HFF-Myc (cell line): ENCODE measurements at places on chromosomes 3 and 15.

GRCh38 chr3:66405701-66406091 lies 95.1 kb downstream of the LRIG1 start:
- DNase-seq, result peak; percentile 59

DNA sequence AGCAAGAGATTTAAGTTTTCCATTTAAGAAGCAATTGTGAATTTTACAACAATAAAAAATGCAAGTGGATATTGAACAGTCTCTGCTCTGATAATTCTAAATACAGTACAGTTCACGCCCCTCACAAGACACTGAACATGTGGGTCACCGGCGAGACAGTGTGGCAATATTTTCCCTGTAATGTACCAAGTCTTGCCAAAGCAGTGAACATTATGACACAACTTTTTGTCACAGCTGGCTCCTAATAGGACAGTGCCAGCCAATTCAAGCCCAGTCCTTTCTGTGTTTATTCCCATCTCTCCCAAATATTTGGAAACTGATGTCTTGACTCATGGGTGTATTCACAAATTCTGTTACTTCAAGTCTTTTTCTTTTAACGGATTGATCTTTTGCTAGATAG lies 62.3 kb downstream of the PPARG start:
- DNase-seq, result no peak

GRCh38 chr3:14864131-14864530 lies 45.4 kb downstream of the FGD5 start:
- DNase-seq, result no peak

DNA sequence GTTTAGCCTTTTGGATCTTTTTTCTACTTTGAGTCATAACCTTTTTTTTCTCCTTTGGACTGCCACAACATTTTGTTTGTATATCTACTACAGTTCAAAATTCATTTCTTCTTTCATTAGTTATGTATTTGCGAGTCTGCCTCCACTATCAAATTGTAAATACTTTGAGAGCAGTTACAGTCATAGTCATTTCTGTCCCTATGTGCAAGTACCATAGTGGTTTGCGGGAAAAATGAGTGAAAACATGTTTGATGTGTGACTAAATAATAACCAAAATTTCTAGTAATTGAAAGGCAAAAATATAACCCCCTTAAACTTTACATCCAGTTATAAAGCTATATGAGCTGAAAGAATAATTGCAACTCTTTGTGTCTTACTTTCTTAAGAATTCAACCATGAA lies 45.8 kb upstream of the CCDC50 start:
- no peak for DNase-seq

- DNase-seq, result no peak
Observed at GRCh38 chr3:119944091-119944490, 150.2 kb downstream of the GSK3B start.

GRCh38 chr3:128074851-128075521 lies 22.7 kb downstream of the SEC61A1 start:
- no peak for DNase-seq

GRCh38 chr3:112865757-112866156 lies 19.1 kb upstream of the CD200R1L start:
- DNase-seq, result no peak

- no peak for DNase-seq
Observed at GRCh38 chr3:49255112-49255511, 21.9 kb downstream of the C3orf62 start.

GRCh38 chr3:89467898-89468363 lies 360.5 kb downstream of the EPHA3 start:
- no peak for DNase-seq

GRCh38 chr15:42603978-42604377 lies 28.6 kb downstream of the STARD9 start:
- no peak for DNase-seq

- no peak for DNase-seq
Observed at GRCh38 chr3:101240719-101241399, 79.5 kb downstream of the IMPG2 start.

DNA sequence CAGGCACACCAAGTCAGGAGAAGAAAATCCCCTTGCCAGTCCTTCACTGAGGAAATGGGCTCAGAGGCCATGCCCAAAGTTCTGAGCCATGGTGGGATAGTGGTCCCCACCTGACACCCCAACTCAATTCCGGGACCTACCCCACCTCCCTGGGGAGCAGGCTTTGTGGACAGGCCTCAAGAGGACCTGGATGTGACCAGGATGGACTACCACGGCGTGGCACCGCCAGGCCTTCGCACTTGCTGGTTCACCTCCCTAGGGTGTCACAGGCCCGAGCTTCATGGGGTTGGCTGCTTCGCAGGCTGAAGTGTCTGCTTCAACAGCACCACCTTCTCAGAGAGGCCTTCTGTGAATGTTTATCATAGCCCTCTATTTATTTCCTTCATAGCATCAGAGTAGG lies 31.7 kb downstream of the POC1A start:
- no peak for DNase-seq

- DNase-seq, result no peak
Observed at GRCh38 chr3:5390936-5391625, 203.6 kb downstream of the EDEM1 start.

- no peak for DNase-seq
Observed at GRCh38 chr15:38220606-38221273, 31.9 kb upstream of the SPRED1 start.

DNA sequence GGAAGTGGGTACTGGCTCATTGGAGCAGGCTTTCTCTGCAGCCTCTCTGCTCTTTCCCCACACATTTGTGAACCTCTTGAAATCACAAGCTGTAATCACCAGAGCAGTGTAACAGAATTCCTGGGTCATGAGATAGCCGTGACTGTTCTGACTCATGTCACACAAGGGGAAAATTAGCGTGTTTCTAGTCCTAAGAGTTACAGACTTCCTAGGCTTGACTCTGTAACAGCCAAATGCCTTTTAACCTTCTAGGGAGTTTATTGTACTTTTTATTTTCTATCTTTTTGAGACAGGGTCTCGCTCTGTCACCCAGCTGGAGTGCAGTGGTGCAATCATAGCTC lies 54.7 kb upstream of the TRAK1 start:
- peak; percentile 56 for DNase-seq

DNA sequence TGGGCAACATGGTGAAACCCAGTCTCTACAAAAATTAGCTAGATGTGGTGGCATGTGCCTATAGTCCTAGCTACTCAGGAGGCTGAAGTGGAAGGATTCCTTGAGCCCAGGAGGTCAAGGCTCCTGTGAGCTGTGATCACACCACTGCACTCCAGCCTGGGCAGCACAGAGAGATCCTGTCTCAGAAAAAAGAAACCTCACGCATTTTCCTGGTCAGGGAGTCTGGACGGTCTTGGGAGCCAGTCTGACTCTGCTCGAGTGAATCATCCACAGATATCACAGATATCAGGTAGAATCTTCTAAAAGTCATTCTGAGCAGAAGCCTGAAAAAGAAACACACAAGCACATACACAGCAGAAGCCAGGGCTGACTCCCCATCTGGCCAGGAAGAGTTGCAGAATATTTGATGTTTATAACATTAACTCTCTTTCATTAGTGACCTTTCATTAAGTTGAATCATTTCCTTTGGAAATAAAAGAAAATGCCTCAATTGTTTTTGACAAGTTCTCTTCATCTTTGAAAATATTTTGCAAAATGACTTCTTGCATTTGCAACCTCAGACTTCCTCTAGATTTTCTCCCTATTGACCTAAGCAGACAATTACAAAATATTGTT lies 56.5 kb upstream of the ABHD17C start:
- DNase-seq, result no peak

GRCh38 chr3:146577662-146578061 lies 27.5 kb downstream of the PLSCR5 start:
- no peak for DNase-seq

DNA sequence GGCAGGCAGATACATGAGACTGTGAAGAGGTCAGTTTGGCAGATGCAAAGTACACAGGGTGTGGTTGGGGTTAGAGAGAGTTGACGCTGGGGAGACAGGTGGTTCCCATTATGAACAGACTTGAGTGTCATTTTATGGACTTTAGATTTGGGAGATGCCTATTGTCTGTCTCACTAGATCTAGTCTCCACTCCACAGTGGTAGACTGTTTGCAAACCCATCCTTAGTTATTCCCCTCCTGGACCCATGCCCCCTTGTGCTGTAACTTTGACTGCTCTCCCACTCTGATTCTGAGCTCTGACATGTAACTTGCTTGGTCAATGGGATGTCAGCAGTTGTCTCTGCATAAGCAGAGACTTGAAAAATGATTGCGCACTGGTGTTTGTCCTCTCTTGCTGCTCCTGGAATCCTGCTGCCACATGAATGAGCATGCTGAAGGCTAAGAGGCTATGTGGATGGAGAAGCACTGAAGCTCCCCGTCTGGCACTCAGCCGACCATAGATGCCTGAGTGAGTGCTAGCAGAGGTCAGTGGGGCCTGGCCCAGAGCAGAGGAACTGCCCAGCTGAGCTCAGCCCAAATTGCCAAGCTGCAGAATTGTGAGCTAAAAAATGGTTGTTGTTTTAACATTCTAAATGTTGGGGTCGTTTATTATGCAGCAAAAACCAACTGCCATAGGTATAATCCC lies 88.2 kb downstream of the FAM43A start:
- DNase-seq, result peak; percentile 72

DNA sequence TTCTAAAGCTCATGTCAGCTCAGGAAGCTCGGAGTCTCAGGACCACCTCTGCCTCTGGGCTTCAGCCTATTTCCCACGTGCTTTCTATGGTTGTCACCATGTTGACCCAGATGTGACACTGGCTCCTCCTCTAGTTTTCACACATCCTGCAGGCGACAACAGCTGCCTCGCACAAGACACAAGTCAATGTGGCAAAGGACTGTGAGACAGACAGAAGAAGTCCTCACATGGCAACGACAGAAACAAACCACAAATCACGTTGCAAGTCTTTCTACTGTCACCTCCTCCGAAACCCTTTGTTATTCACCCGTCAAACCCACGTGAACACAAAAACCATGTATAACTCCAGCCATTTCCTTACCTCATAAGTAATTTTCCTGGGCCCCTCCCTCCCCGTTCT lies 194.5 kb downstream of the MEX3B start:
- no peak for DNase-seq

- DNase-seq, result no peak
Observed at GRCh38 chr15:59346951-59347350, 25.7 kb downstream of the MYO1E start.

DNA sequence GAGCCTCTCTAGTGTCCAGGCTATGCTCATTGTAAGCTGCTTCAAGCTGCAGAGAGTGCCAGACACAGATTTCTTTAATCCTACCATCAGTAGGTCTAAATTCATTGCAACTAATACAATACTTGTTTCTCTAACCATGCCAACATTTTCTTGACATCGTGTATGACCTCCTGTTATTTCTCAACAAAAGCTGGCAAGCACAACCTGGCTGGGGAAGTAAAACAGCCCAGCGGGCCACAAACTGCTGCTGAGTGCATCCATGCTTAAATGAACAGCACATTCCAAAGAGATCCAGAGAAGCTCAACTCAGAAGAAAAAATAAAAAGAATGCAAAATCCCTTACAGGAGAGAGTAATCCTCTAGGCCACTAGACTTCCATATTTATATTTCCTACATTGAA lies 36.5 kb downstream of the GMNC start:
- no peak for DNase-seq

GRCh38 chr3:18246336-18247060 lies 178.6 kb downstream of the SATB1 start:
- DNase-seq, result no peak
